ENCODE measurements at places on chromosomes 13 and 19.

DNA sequence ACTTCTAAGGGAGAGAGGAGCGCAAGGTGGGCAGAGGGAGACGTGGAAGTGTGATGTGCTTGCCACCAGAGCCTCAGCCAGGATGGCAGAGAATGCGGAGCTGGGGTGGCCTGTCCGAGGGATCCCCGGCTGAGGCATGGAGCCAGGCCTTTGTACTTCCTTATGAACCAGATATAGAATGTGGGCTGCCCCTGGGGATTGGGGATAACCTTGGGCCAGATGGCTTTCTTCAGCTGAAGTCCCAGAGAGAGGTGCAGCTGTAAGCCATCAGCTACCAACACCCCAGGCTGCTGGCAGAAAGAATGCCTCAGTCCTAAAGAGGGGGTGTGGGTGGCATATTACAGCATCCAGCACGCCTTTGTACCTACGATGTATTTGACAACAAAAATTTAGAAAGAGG is 25.5 kb upstream of the FBXO17 start:
- no peak for DNase-seq

GRCh38 chr19:16328824-16329482 is 4.3 kb downstream of the KLF2 start:
- no peak for DNase-seq

- peak; percentile 85 for DNase-seq
Observed at GRCh38 chr13:100668408-100668807, 6.2 kb downstream of the TMTC4 start.

- no peak for DNase-seq
Observed at GRCh38 chr19:40962460-40962961, 28.6 kb upstream of the CYP2B6 start.
